ELF-1 (cell line): ENCODE measurements at places on chromosomes 12 and 14.

- DNase-seq, result peak; percentile 9
These were observed 82.6 kb upstream of the GTF2A1 start for GRCh38 chr14:81303258-81303935.

DNA sequence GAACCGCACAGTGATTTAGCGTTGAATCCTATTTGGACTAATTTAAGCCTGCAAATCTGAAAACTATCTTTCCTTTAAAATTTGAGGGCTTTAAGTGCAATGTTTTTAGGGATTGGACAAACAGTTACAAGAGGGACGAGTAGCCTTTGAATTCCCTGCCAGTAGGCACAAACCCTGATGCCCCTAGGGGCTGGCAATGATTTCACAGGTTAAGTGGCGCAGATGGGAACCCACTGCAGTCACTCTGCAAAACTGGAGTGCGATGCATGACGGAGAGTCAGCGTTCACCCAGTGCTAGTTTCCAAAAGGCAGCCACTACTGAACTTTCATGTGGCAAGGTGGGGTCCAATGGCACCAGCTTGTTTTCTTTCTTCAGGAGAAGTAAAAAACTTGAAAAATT lies 99.4 kb upstream of the FRMD6 start:
- DNase-seq, result no peak

DNA sequence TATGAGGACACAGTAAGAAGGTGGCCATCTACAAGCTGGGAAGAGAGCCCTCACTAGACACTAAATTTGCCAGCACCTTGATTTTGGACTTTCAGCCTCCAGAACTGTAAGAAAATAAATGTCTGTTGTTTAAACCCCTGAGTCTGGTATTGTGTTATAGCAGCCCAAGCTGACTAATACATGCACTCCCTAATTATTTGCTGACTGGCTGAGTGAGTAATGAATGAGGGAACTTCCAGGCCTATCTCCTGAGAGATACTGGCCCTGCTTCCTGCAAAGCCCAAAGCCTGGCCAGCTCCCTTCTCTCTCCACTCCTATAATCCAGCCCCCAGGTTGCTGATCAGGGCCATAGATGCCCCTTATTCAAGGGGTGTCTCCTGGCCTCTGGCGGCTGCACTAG lies 120.0 kb upstream of the NOS1 start:
- no peak for DNase-seq

- DNase-seq, result no peak
These were observed 130.7 kb upstream of the ARID2 start for GRCh38 chr12:45598761-45599160.

- DNase-seq, result peak; percentile 57
These were observed 127.6 kb upstream of the DAAM1 start for GRCh38 chr14:59060841-59061240.

DNA sequence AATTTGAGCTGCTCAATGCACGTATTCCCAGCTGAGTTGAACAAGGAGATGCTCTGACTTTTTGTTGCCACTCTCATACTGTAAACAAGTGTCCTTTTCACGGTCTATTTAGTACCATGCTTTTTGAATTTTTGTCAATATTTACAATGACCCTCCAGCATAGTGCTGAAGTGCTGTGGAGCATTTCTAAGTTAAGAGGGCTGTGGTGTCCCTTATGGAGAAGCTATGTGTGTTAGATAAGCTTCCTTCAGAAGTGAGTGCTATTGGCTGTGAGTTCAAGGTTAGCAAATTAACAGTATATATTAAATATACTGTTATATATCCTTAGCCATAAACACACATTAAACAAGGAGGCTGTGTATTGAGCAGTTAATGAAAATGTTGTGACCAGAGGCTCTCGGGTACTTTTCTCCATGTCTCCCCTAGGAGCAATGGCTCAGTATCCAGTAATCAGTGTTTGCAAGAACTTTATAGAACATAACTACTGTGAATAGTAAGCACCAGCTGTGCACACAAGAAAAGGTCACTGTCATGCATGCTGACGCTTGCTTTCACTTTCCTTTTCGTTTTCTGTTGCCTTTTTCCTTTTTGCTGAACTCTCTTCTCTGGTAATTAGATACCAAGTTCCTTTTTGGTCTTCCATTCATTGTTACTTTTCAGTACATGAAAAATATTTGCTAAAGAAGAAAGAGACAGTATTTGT lies 187.2 kb upstream of the NEDD1 start:
- no peak for DNase-seq

DNA sequence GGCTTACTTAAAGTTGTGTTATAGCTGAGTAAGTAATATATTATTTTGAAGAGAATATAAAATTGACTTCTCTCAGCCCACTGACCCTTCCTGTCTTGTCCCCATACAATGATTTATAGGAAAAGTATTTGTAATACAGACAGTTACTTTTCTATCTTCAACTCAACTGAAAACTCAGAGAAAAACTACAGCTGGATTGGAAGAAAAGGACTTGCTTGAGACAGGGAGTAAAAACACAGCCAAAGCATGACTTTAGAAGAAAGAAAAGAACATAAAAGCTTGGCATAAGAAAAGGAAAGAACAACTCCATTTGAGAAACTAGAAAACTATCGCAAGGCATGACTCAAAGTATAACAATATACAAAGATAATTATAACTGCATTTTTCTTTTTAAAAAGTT lies 57.5 kb downstream of the MSRB3 start:
- DNase-seq, result no peak

- no peak for DNase-seq
These were observed 162.8 kb downstream of the RGS6 start for GRCh38 chr14:72094844-72095582.

- DNase-seq, result no peak
These were observed 526.1 kb downstream of the CCER1 start for GRCh38 chr12:90428881-90429280.

- no peak for DNase-seq
These were observed 62.3 kb downstream of the DAD1 start for GRCh38 chr14:22526744-22527143.

- DNase-seq, result no peak
These were observed 39.7 kb downstream of the PPTC7 start for GRCh38 chr12:110543252-110543959.

DNA sequence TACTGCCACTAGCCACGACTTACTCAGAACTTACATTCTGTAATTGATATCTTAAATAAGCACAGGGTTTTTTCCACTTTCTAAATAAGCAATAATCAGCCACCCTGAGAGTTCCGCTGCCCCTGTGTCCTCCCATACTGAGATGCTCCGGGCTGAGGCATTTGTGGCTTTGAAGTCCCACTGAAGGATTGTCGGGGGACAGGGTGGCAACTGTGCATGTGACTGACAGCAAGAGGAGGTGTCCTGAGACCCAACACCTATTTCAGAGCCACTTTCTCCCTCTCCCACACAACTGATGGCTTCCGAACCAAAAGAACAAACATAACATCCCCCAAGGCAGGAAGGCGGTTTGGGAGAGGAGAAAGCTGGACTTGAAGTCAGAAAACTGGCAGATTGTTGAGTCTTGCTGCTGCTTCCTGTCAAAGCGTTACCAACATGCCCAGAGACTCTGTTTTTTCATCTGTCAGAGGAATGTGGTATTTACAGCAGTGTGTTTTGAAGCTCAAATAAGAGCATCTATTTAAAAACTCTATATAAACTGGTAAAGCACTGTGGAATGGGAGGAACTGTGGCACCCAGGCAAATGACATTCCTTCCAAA lies 157.9 kb upstream of the FKBP4 start:
- no peak for DNase-seq

DNA sequence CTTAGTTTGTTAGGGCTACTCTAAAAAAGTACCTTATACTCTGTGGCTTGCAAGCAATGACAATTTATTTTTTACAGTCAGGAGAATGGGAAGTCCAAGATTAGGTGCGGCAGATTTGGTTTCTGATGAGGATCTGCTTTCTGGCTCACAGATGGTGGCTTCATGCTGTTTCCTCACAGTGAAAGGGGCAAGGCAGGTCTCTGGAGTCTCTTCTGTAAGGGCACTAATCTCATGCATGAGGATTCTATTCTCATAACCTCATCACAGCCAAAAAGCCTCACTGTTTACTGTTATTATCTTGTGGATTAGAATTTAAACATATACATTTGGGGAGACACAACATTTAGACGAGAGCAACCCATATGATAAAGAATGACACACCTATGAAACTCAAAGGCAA lies 1957.4 kb upstream of the SEL1L start:
- DNase-seq, result no peak

DNA sequence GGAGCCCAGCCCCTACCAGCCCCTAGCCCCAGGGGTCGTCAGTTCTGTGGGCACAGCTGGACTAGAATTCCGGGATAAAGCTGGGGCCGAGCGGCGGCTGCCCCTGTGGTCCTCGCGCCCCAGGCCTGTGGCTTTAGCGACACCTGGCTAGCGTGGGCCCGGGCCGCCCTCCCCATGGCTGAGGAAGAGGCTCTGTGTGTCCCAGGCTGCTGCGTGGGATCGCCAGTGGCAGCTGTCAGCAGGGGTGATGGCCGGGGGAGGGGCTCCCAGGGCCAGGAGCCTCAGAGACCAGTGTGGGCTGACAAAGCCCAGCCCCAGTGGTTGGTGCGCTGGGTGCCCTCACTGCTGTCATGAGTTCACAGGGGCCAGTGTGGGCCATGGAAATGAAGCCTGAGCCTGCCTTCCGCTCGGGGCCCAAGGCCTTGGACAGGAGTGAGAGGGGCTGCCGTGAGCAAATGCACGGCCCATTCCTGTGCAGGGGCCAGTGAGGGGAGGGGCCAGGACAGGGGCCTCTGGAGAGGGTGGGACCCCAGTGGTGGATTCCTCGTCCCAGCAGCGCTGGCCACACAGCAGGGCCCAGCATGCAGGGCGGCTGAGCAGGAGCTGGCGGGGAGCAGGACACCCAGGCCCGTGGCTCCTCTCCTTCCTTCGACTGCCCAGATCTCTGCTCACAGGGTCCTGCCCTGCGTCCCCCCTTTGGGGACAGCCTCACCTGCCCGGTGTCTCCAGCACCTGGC lies 11.4 kb downstream of the FBRSL1 start:
- peak; percentile 27 for DNase-seq

DNA sequence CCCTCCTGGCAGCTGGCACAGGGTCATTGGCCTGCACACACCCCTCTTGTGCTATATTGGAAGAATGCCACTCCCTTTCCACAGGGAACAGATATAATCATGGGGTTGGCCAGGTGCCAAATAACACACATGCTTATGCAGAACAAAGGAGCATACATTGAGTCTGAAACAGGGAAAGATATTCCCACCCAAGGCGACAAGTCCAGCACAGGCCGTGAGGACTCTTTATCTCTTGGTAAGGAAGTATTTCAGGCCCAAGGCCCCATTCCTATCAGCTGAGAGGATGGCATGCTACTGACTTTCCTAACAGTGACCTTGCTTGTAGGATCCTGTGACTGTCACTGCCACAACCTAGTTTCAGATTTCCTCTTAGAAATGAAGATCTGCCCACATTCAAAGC lies 59.0 kb upstream of the STXBP6 start:
- no peak for DNase-seq

- DNase-seq, result no peak
These were observed 26.6 kb downstream of the PPFIBP1 start for GRCh38 chr12:27550653-27550975.
